Stimulated activated CD8-positive, alpha-beta memory T cell treated with anti-CD3 and anti-CD28 coated beads, Interleukin-2, amount 100 ng/mL, for 1 hour (primary cell): ENCODE measurements at places on chromosomes 7 and 10.

GRCh38 chr7:30908681-30909080 lies 3.0 kb upstream of the AQP1 start:
- DNase-seq, result no peak

DNA sequence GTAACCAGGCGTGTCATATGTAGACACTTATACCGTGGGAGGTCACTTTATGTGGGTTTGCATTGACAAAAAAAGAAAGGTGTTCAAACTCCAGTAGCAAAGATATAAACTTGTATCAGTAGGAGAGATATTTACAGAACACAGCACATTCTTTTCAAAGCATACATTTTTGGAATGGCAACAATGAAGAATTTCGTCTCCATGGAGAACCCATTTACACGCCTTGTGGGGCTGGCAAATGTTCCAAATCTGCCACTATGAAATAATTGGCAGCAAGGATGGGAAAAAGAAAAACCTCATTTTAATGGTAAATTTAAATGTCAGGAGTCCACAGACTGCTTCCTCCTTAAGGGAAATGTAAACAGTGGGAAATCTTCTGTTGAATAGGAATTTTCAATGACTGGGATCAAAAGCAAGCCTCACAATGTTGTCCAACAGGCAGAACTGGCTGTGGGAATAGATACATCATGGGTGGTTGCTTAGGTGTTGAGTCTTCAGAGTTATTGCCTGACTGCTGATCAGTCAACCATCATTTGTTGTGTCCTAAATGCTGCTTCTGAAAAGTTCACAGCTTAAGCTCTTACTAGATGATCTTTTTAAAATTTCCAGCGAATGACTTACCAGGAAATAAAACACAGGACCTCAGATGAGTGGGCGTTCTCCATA lies 256.6 kb upstream of the SEMA3C start:
- no peak for DNase-seq

- no peak for DNase-seq
Observed at GRCh38 chr10:63166742-63167258, 33.7 kb downstream of the NRBF2 start.

DNA sequence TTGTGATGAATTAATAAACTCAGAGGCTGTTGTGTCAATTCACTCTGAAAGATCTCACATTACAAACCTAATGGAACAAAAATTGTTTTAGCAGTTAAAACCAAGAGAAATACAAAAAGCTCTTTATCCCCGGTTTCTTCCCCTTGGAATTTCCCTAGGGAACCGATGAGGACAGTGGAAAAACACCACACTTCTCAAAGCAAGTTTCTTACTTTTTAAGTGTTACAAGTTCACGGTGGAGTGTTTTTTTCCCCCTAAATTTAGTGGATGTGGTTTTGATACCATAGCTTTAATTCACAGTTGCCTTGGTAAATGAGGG lies 10.3 kb downstream of the BAMBI start:
- DNase-seq, result no peak

DNA sequence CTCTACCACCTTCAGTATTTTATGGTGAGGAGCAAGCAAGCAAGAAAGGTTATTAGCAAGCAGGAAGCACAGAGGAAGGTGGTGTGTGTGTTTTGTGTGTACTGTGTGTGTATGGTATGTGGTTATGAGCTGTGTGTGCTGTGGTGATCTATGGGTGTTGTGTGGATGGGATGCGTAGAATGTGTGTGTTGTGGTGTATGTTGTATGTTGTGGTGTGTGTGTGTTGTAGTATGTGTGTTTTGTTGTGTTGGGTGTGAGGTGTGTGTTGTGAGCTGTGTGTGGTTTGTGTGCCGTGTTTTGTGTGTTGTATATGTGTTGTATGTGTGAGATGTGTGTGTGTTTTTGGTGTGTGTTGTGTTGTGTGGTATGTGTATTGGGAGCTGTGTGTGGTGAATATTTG lies 16.8 kb upstream of the IGFBP3 start:
- no peak for DNase-seq

- no peak for DNase-seq
Observed at GRCh38 chr7:90473814-90474213, 4.4 kb downstream of the PTTG1IP2 start.

DNA sequence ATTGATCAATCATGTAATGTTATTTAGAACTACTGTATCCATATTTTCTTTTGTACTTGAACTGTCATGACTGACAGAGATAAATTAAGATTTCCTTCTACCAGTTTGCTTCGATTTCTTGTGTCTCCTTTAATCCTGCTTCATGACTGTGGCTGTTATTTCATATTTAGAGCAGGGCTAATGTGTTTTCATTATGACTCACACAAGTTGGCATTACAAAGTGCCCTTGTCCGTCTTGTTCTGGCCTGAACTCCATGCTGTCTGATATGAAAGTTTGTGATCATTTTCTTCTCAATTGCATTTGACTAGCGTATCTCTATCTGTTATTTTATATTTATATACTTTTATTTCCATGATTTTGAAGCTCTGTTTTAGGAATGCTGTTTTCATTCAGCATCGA lies 344.1 kb upstream of the PRKCQ start:
- DNase-seq, result no peak

GRCh38 chr7:85074-85882 lies 107.1 kb upstream of the FAM20C start:
- no peak for DNase-seq

- no peak for DNase-seq
Observed at GRCh38 chr7:101728128-101728527, 89.3 kb upstream of the CUX1 start.

DNA sequence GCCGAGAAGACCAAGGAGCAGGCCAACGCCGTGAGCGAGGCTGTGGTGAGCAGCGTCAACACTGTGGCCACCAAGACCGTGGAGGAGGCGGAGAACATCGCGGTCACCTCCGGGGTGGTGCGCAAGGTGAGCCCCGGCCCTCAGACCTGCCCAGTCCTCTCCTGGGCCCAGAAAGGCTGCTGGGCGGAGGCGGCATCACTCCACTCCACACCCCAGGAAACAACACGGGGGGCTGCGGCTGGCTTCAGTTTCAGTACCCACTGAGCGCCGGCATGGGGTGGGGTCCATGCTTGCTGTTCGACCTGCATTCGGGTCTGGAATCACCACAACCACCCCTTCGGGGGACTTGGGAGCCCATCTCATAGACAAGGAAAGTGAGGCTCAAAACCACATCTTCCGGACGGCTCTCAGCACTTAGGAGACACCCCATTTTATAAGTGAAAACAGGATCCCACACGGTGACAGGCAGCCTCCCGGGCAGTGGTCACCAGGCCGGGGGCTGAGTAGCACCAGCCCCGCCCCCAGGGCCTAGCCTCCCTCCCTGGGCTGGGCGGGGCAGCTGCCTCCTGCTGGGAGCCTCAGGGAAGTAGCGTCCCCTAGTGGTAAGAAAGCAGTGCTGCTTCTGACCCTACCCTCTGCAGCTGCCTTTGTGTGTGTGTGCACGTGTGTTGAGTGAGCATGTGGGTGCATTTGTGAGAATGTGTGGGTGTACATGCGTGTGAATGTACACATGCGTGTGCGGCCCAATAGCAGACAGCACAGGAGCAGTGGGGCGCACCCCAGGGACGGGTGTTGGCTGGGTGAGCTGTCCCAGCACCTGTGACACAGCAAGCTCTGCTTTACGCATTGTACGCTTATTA lies 1.8 kb downstream of the SNCG start:
- DNase-seq, result no peak

- no peak for DNase-seq
Observed at GRCh38 chr7:127303102-127303501, 50.4 kb upstream of the GRM8 start.

- DNase-seq, result no peak
Observed at GRCh38 chr10:80100861-80101695, 22.6 kb downstream of the TMEM254 start.

- DNase-seq, result no peak
Observed at GRCh38 chr10:48242171-48242904, 32.2 kb downstream of the FRMPD2 start.

- no peak for DNase-seq
Observed at GRCh38 chr7:12596225-12596790, 25.8 kb downstream of the SCIN start.

GRCh38 chr7:138770904-138771303 lies 26.9 kb upstream of the TMEM213 start:
- DNase-seq, result no peak

DNA sequence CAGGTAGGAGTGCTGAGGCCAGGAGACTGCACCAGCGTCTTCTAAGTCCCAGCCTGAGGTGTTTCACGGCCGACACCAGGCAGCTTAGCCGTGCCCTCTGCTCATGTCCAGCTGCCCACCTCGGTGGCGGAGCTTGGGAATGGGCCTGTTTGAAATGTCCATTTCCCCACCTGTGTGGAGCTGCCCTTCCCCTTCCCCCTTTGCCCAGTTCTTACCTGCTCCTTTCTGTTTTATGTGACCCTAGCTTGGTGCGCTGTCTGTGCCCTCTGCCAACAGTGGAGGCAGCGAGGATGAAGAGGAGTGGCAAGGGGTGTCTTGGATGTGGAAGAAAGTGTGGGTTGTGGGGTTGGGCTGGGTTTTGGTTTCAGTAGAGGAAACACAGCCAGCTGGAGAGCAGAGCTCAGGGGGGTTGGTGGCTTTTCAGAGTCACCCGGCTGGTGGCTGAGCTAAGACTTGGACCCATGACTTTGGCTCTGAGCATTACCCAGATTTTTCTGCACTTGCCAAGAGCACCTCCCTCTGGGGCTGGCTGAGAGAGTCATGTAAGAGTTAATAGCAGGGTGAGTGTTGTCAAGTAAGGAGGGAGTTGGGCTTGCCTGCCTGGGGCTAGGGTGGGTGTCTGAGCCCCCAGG lies 37.4 kb downstream of the GBX1 start:
- no peak for DNase-seq

DNA sequence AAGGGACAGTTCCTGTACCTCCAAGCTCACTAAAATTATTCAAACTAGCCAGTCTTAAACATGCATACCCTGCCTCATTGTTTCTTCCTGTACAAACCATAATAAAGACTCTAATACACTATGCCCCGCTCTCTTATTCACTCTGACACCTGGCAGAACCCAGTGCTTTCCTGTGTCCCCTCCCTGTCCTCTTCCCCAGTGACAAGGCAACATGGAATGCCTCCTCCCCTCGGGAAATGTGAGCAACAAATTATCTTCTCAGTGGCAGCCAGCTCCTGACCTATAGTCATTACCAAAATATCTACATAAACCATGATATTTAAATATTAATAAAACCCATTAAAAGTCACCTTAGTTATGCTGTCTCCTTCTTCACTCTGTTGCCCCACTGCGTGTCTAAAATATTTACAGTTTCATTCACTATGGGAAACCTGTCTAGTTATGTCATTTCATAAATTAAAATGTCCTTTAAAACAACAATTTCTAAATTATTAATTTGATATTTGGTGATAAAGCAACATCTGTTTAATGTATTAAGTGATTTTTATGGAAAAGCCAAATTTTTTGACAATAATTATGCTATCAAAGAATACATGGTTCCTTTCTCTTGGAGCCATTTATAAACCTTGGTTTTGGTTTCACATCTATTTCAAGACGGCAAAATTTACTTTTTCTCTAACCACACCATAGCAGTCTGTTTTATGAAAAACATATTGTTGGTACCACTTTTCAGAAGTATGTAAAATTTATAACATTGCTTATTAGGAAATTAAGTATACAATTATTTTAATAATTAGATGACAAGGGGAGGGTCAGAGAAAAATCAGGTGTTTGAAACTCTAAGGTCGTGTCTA lies 1355.2 kb downstream of the XPNPEP1 start:
- DNase-seq, result no peak

DNA sequence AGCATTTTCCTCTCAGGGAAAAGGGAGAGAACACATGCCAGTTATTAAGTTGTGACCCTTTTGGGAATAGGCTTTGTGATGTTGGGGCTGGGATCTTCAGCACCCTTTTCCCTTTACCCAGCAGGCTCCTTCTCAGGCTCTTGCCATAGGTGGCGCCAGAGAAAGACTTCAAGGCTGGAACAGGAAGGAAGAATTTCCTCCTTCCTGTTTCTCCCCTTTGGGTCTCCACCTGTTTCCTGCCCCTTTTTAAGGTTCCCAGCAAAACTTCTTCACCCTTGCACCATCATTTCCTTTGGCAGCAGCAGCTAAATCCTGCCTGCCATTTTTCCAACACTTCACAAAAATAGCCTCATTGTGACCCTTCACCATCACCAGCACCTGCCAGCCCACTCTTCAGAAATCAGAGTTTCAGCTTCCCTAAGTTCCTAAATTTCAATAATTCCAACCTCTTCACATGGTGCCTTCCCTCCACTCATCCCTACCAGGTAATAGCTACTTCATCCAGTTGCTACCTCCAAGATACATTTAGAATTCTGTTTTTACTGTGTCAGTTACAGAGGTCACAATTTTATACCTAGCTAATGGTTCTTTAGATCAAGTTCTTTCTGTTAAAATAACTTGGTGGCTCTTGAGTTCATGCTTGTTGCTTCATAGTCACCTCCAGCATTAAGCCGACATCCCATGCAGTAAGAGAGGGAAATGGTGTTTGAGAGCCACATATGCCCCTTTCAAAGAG lies 22.4 kb upstream of the FOXK1 start:
- no peak for DNase-seq

GRCh38 chr7:132112657-132113056 lies 463.6 kb downstream of the PLXNA4 start:
- DNase-seq, result no peak

DNA sequence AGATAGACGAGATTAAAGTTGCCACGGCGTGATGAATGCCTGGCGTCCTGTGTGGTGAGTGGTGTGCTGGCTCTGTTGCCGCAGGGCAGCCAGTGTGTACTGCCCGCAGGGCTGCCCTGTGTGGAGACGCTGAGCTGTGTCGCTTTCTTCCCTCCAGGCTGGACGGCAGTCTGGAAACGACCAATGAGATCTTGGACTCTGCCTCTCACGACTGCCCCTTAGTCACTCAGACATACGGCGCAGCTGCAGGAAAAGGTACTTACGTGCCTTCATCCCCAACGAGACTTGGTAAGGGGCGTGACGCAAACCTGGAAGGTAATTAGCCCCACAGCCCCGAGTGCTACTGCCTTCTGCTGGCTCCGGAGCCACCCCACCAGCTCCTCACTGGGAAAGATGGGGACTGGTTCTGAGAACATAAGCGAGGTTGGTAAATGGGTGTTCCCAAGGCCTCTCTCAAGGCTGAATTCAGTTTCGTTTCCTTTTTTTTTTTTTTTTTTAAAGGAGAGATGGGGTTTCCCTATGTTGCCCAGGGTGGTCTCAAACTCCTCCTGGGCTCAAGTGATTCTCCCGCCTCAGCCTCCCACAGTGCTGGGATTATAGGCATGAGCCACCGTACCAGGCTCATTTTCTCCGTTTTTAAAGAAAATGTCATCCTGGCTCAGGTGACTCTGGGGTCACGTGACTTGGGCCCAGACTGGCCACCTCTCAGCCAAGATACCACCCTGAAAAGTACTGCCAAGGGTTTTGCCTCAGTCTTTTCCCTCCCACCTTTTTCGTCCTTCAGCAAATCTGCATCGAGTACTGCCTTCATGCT lies 39.6 kb downstream of the WIPI2 start:
- no peak for DNase-seq

- no peak for DNase-seq
Observed at GRCh38 chr7:43454936-43455518, 127.9 kb upstream of the STK17A start.

GRCh38 chr10:77641788-77642397 lies 4.3 kb upstream of the KCNMA1 start:
- no peak for DNase-seq

DNA sequence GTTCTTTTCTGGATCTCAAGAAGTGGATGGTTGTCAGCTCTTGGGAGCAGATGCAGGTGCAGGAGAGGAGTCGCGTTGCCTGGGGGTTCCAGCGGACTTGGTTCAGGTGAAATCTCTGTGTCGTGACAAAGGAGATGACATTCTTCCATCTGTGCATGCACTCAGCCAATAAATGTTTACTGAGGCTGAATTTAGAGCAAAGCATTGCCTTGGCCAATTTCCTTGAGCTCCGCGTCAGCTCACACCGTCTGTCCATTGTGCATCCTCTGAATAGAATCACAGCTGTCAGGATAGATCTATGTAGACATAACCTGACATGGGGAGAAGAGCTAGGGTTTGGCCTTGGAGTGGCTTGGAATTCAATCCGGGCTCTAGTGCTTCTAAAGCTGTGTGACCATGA lies 343.7 kb downstream of the GLRX3 start:
- DNase-seq, result no peak
